ENCODE measurements at places on chromosomes 7 and 10.

DNA sequence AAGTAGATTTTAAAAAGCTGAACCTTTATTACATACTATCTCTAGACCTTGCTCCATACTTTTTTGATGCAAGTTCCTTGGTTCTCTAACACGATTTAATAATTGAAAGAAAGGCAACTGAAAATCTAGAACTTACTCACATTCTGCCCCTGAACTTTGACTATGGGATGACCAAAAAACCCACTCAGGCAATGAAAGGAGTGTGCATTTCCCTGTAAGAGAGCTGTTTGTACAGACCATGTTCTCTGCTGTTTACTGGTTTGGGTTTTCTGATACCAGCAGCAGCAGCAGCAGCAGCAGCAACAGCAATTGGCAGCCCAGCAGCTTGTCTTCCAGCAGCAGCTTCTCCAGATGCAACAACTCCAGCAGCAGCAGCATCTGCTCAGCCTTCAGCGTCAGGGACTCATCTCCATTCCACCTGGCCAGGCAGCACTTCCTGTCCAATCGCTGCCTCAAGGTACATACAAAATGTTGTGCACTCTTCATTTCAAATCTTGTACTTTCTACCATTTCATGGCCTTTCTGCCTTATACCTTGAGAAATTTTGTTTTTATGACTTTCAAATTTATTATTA, 216.7 kb downstream of the FOXP2 start:
- DNase-seq, result no peak

- DNase-seq, result no peak
These were observed 256.3 kb upstream of the MAGI2 start for GRCh38 chr7:79709574-79710409.

DNA sequence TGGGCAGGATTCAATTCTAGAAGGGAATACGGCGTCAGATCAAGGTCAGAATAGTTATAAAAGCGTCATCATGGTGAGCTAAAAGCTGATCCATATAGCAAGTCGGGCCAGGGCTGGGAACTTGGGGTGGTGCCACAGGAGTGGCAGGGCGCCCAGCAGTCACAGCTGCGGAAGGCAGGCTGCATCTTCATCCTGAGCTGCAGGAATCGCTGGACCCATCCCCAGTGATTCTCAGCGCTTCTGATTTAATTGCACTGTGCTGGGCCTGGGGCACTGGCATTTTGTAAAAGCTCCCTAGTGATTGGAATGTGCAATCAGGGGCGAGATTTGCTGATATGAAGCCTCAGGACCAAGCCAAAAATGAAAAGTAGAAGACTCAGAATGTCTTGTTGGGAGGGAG, 135.3 kb downstream of the CTTNBP2 start:
- DNase-seq, result no peak

- DNase-seq, result no peak
These were observed 12.5 kb upstream of the PALS2 start for GRCh38 chr7:24560772-24561171.

- no peak for DNase-seq
These were observed 487.6 kb downstream of the ZWINT start for GRCh38 chr10:55873485-55873884.

- DNase-seq, result no peak
These were observed 146.5 kb upstream of the PRSS1 start for GRCh38 chr7:142602756-142603155.

DNA sequence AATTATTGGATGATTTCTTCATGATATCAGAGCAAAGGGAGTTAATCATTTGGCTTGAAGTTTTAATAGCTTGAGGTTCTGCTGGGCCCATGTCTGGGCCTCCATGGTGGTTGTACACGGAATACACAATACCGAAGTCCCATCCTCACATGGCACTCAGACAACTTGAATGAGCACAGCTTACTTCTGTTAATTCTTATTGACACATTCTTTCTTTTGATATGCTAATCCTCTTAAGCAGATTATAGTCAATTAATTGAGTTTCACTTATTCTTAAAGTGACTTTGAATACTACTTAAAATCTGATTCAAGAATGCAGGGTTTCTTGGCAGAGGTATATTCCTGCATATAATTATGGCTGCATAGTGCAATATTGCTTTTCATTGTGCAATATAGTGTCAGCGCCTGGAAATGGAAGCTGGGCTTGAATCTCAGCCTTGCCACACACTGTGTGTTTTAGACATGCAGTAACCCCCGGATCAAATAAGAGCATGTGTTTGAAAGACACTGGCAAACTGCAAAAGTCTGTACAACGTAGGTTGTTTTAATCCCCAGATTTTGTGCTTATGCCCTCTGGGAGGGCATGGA, 543.5 kb upstream of the ADARB2 start:
- DNase-seq, result no peak

- DNase-seq, result no peak
These were observed 86.3 kb upstream of the FAM171A1 start for GRCh38 chr10:15457382-15457781.

DNA sequence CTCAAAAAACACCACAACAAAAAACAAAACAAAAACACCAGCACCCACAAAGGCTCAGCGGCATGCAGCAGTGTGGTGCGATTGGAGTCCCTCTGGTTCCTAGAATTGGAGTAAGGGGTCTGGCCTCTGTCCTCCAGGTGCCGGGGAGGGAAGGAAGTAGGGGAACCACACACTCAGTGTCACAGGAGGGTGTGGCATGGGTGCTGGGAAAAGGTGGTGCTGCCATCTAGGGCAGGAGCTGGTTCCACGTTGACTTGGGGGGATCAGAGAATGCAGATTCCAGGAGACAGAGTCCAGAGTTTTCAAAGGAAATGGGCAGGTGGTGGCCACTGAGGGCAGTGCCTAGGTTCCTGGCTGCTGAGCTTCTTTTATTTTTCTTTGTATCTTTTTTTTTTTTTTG, 19.8 kb upstream of the WIPI2 start:
- DNase-seq, result no peak

DNA sequence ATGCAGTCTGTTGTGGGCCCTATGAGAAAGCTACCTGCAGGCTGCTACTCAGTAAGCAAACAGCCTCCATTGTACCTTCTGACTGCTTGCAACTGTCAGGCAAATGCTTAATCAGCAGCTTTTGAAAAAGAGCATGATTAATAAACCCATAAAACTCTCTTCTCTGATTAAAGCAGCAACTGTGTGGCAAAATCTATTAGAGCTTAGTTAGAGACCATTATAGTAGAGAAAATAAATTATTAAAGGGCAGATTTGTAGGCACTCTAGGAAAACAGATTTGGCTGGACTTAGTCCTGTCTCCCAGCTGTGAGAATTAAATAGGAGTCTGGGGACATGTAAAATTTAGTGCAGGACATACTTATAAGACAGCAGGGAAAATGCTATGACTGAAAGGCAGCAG, 132.5 kb upstream of the WNT16 start:
- DNase-seq, result no peak

DNA sequence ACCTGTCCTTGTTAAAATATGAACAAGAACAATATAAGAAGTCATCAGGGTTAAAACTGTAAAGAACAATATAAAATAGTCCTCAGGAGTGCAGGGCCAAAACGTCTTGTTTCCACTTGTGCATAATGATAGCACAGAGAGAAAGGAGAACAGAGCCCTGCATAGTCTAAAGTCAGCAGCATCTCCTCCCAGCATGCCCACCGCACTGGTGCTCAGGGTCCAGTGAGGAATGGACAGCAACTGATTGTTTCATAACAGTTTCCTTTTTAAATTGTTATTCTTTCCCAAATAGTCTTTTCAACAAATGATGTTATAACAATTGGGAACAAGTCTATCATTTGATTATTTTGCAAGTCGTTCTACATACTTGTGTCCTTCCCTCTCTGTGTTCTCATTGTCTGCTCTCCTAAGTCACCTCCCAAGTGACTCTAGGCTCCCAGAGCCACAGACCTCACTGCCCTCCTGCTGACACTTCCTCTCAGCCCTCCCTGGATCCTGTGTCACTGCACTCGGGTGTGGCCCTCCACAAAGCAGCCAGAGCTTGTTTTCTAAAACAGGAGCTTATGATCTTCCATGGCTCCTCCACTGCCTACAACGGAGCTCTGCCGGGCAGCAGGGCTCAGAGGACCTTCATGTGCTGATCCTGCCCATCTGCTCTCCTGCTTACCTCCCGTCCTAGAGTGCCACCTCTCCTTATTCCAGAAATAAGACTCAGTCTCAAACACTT, 27.6 kb downstream of the COBL start:
- DNase-seq, result no peak

DNA sequence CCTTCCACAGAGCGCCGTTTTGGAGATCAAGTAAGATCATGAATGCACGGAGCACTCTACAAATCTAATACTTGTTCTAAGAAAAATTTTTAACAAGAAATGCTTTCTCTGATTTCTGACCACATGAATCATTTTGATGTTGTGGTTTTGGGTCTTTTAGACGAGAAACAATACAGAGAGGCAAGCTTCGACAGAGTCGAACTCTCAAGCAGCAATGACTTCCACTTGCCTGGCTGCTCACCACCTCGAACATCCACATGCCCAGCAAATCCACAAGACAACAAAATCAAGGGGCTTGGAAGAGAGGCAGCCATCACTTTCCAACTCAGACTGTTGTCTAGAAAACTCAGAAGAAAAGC, 69.4 kb upstream of the GSDME start:
- DNase-seq, result no peak

- DNase-seq, result no peak
These were observed 38.7 kb upstream of the CCSER2 start for GRCh38 chr10:84289521-84290200.

- DNase-seq, result no peak
These were observed 42.3 kb downstream of the ATAD1 start for GRCh38 chr10:87775766-87776165.

- DNase-seq, result no peak
These were observed 77.6 kb downstream of the DENND2A start for GRCh38 chr7:140562926-140563481.

DNA sequence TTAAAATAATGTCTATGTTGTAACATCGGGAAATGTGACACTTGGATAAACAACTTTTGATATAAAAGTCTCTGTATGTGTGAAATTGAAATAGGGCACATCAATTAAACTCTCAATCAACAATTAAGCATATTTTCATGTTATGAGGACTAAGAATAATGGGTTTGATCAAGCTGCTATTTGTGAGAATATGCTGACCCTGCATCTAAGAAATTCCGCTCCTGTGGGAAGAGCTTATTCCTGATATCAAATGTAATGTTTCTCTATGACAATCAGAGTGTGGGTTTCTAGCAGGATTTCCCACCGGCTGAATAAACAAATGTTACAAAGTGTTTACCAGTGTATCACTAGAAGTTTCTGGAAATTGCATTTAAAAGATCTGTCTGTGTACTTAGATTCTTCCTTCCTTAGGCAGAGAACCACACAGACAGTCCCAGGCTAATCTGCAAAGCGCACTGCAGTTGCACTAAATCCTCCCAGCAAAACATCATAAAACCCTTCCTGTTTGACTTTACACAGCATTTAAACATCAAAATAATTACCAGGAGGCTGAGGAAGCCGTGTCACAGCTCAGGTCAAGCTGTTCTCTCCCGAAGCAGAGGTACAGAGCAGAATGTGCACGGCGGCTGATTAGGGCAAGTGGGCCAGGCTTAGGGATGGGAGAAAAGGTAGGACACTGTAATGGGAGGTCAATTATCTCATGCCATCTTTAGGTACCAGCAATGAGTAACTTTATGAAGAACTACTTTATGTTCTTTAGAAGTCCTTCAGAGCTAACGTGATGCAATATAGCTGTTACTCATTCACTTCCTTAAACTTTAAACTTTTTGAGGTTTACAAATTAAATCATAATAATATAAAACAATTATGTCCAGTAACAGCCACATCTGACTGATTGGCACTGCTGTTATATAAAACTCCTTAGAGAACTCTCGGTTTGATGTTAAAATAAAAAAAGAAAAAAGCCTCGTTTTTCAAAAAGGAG, 109.1 kb upstream of the CTTNBP2 start:
- no peak for DNase-seq

DNA sequence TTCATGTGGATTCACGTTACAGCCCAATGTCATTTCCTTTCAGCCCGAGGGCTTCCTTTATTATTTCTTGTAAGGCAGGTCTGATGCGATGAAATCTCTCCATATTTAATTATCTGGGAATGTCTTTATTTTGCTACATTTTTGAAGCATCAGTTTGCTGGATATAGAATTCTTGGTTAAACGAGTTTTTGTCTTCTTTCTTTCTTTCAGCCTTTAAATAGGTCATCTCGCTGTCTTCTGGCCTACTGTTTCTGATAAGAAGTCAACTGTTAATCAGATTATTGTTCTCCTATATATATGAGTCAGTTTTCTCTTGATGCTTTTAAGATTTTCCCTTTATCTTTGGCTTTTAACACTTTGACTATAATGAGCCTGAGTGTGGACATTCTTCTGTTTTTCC, 184.7 kb downstream of the TMEM178B start:
- no peak for DNase-seq

- DNase-seq, result no peak
These were observed 147.1 kb downstream of the BUB3 start for GRCh38 chr10:123301077-123301857.

DNA sequence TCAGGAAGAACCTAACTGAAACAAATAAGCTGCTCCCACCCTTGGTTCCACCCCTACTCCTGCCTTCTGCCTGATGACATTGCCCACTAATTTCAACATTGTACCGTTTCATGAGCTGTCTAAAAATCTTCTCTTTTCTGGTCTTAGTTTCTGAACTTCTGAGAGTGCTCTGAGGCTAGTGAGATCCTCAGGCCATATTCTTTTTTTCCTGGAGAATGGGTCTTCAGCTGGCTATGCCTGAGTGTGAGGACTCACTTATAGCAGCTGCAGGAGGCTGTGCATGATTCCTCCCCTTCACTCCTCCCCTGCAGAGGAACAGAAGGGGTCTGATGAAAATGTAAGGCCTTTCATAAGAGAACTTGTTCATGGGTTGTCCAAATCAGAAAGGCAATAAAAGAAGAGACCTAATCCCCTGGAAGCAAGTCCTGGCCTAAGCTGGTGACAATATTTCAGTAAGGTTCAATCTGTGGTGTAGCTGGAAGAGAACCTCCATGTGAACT, 11.1 kb downstream of the HOXA4 start:
- DNase-seq, result no peak

- DNase-seq, result no peak
These were observed 68.9 kb downstream of the SEMA3A start for GRCh38 chr7:84125654-84126053.

GRCh38 chr7:129213828-129214227, 11.0 kb upstream of the AHCYL2 start:
- no peak for DNase-seq

- DNase-seq, result no peak
These were observed 56.0 kb downstream of the PTPRN2 start for GRCh38 chr7:158531661-158532060.

GRCh38 chr7:131498237-131498885, 58.1 kb downstream of the PODXL start:
- no peak for DNase-seq
